NCI-H1694 treated with DMSO at 0.1 percent for 48 hours (cell line): ENCODE measurements at places on chromosomes 1 and 21.

- no peak for DNase-seq
Measured at GRCh38 chr1:166907763-166908162, 31.7 kb upstream of the TADA1 start.

- no peak for DNase-seq
Measured at GRCh38 chr1:225972344-225973152, 26.6 kb downstream of the SDE2 start.

GRCh38 chr21:34707876-34708325 lies 39.1 kb downstream of the CLIC6 start:
- DNase-seq: no peak

DNA sequence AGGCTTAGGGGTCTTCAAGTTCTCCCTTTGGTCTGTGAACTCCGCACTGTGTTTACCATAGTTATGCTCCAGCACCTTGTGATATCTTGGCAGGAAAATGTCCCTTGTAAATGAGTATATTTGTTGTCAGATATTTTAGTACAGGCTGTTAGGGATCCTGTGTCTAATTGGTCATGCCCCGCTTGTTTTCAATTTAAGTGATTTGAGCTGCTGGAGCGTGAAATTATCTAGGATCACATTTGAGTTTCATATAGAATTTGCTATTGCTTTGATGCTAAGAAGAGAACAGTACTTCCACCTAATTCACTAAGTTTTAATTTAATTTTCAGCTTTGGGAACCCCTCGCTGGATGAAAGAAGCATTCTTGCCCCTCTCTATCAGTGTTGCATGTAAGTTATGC lies 15.4 kb upstream of the TOR3A start:
- DNase-seq: no peak

GRCh38 chr21:45388011-45388521 lies 16.9 kb upstream of the COL18A1 start:
- DNase-seq: no peak

- no peak for DNase-seq
Measured at GRCh38 chr1:168643152-168643551, 66.7 kb downstream of the XCL1 start.

DNA sequence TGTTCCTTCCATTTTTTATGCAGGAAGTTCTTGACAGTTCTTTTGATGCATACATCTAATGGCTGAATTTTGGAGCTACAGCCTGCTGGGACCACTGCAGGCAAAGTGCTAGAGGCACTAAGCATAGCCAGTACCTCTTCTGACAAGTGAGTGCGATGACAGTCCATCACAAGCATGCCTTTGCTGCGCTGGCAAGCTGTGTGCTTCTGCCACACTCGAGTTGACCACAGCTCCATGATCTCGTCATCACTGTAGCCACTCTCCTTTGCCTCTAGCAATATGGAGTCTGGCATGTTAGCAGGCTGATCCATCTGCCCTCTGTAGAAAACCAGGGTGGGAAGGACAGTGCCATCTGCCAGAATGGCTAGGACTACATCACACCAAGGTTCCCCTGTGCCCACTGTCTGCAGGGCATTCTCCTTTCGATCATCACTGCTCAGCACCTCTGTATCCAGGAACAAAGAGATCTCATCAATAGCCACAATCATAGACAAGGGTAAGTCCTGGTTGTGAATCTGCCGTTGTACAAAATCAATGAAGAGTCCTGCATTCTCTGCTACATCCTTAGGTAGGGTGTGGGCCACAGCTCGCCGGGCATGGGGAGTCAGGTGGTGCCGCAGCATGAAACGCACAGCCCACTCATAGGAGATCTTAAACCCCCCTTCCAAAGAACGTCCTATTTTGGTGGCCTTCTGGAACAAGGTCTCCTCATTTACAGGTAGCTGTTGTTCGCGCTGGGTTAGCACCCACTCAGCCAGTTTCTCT lies 6.0 kb downstream of the PSMB4 start:
- DNase-seq: no peak

DNA sequence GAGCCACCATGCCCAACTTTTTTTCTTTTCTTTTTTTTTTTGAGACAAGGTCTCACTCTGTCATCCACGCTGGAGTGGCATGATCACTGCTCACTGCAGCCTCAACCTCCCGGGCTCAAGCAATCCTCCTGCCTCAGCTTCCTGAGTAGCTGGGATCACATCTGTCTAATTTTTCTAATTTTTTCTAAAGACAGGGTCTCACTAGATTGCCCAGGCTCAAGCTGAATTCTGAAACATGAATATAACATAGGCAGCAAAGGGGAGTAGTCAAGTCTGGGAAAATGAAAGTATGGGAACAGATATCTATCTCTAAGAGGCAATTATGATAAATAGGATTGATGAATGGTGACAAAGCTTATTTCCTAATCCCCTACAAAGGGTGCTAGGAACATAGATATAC lies 7.3 kb upstream of the CMPK1 start:
- no peak for DNase-seq
